ENCODE measurements at places on chromosomes 2 and 18. TPM values are rescaled to one million over a fixed set of nuclear protein-coding genes. Genes with fewer than 3 reads are reported as not detected.

DNA sequence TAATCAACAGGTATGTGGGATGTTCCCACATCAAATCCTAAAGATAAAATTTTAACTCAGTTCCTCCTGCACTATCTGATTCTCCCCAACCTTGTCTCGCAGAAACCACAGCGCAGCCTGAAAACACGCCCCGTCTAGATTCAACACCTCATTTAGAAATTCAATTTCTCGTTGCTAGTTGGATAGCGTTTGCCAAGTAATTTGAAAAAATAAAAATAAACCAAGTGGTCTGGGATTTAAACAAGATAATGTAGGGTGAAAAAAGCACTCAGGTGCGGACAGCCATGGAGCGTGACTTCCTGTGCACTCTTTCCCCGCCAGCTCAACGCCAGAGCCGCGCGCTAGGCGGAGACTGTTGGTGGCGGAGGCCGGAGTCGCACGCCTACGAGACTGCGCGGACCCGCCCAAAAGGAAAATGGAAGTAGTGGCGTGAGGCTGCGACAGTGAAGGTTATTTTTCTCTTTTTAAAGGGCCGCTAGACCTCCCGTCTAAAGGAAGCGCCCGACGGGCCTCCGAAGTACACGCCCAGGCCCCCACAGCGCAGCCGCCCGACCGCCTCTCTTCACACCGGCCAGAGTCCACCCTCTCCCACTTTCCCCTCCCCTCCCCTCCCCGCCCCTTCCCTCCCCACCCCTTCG, 615 bp upstream of the CCNT2 start:
- peak; percentile 76 for DNase-seq

DNA sequence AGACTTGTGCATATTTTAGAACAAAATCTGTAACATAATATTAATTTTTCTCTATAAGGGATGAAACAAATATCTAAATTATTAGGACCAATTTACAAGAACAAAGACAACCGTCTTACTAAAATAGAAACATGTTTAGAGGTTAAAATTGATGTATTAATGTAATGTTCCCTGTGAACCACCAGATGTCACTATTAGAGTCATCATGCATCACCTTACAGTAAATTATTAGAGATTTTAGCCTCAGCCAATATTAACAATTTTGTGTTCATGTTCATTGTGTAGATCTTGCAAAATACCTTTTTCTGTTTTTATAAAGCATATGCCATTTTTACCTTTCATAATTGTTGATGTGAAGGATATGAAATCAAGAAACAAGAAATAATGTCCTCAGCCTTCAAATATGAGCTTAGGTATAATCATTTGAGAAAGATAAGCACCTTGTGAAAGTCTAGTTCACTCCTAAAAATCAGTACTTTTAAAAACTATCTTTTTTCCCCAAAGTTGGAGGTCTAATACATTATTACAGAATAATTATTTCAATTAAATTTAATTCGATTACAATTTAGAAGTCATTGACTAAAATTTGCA, 344.3 kb upstream of the KCNH7 start:
- DNase-seq, result no peak

GRCh38 chr18:70149616-70150301, 55.7 kb downstream of the RTTN start:
- DNase-seq, result no peak

SPC25 gene
- 23.7 TPM for polyA plus RNA-seq

PLEK gene
- polyA plus RNA-seq, result 6.9 TPM

DNA sequence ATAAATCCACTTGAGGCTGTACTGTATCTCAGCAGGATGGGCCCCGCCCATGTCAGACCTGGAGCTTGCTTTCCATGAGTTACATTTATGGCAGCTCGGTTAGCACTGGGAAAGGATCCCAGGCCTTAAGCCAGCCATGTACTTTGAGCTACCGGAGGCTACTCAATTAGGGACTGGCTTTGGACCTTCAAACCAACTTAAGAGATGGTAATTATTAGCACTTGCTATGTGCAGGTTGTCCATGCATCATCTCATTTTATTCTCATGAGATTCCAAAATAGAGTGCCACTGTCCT, 64.4 kb downstream of the ACTR2 start:
- DNase-seq, result no peak

DNA sequence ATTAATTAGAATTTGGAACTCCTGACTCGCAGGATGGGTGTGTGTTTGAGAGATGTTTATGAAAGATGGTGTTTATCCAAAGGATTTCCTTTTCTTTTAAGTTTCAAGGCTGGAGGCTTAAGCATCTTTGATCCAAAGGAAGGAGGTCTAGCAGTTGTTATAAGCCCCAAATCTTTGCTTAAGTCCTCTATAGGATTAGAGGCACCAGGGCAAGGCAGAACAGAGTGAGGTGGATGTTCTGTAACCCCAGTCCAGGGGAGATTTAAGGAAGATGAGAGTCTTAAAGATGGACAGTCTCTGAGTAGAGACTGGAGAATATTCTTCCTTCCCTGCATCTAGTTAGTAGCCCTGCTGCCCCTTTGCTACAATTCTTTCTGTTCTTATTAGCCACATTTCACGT, 17.5 kb downstream of the LBH start:
- no peak for DNase-seq

RAMP1 gene
- 6.6 TPM for polyA plus RNA-seq

DNA sequence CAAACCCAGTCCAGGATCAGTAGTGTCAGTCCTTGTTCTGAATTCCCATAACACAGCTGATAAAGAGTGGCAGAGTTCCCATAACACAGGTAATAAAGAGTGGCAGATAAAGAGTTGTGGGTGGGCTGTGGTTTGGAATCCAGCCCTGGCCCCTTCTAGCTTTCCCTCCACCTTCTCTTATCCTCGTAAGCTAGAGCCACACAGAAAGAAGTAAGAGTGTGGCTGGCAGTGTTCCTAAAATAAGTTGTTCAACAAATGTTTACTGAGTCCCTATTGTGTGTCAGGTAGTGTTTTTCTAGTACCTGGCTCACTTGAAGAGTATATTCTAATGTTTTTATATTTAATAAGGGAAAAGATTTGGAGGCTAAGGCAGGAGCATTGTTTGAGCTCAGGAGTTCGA, 65.0 kb upstream of the BCL2L11 start:
- DNase-seq, result no peak

DNA sequence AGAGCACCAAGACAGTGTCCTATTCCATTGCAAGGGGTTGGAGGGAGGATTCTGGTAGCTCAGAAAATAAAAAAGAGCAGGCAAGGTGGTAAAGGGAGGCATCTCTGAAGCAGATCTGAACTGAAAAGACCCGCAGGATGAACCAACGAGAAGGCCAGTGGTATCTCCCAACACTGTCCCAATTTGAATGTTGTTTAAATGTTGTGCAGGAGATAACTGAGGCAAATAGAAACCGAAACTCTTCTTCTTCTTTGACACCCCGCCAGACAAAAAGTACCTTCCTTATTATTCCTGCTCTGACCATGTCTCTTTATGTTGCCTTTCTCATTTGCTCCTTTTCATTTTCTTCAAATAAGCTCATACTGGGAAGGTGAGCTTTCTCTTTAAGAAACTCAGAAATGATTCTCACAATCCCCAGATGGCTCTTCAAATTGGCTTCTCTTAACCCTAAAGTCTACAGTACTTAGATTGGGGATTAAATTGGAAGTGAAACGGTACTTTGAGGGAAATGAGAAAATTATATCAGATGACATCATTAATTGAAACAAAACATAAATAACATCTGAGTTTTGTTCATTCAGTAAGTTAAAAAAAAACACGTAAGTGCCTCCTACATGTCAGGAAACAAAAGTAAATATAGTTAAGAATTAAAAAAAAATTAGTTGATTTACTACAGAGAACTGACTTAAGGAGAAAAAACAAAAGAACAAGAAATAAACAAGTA, 143.6 kb downstream of the WDPCP start:
- no peak for DNase-seq

- no peak for DNase-seq
Observed at GRCh38 chr2:11466307-11467128, 557 bp upstream of the E2F6 start.

GRCh38 chr2:204027091-204027490, 90.5 kb downstream of the ICOS start:
- DNase-seq, result no peak

TACR1 gene
- polyA plus RNA-seq, result 1.9 TPM

ATP6V1B1 gene
- 68.8 TPM for polyA plus RNA-seq

- no peak for DNase-seq
Observed at GRCh38 chr2:241922411-241922810, 52.9 kb downstream of the RTP5 start.

GRCh38 chr2:102418421-102418961, 4.5 kb upstream of the IL18RAP start:
- no peak for DNase-seq

ACTG2 gene
- polyA plus RNA-seq, result 0.65 TPM

GRCh38 chr2:156331572-156332283, 793 bp downstream of the NR4A2 start:
- DNase-seq, result no peak

CHST9 gene
- 4.1 TPM for polyA plus RNA-seq

NDC80 gene
- polyA plus RNA-seq, result 27.2 TPM

NTSR2 gene
- not detected for polyA plus RNA-seq

- no peak for DNase-seq
Observed at GRCh38 chr2:2655453-2656114, 324.5 kb upstream of the MYT1L start.

- DNase-seq, result no peak
Observed at GRCh38 chr2:136310797-136311603, 193.1 kb upstream of the CXCR4 start.

- no peak for DNase-seq
Observed at GRCh38 chr2:223093436-223094241, 41.6 kb downstream of the KCNE4 start.

GRCh38 chr18:45850021-45850420, 24.5 kb downstream of the SIGLEC15 start:
- no peak for DNase-seq

GRCh38 chr2:112682101-112682500, 36.4 kb downstream of the SLC20A1 start:
- no peak for DNase-seq

IL18RAP gene
- 0.29 TPM for polyA plus RNA-seq

- no peak for DNase-seq
Observed at GRCh38 chr18:47898696-47899095, 31.8 kb downstream of the SMAD2 start.

GRCh38 chr2:75276093-75277029, 77.0 kb upstream of the TACR1 start:
- DNase-seq, result no peak

- no peak for DNase-seq
Observed at GRCh38 chr18:58401191-58401590, 227.7 kb downstream of the ALPK2 start.

DNA sequence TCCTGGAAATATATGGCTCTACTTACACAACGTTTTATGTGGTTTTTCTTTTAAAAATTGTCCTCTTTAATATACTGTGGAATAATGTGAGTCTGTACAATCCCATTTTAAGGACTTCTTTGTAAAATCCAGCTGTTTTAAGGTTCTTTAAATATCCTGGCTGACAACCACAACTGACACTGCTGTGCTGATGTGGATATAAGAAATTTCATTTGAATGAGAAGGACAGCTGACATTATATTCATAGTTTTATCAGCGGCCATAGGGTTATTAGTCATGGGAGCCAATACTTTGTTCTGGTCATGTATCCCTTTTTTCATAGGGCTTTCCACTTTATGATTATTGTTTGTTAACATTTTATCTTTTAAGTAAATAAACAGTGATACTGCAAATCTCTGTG, 169.5 kb downstream of the CAMKMT start:
- DNase-seq, result no peak

- no peak for DNase-seq
Observed at GRCh38 chr2:177889818-177890460, 182.6 kb downstream of the PDE11A start.

All from right renal cortex interstitium (tissue), 3 donors.